ENCODE measurements at places on chromosomes 11 and 22.

- no peak for DNase-seq
These were observed 245.8 kb downstream of the ETS1 start for GRCh38 chr11:128341280-128342248.

- DNase-seq = no peak
These were observed 105.5 kb downstream of the KCNC1 start for GRCh38 chr11:17840101-17840548.

- no peak for DNase-seq
These were observed 32.5 kb downstream of the CECR2 start for GRCh38 chr22:17401728-17402127.

GRCh38 chr11:131689049-131689925 is 318.9 kb downstream of the NTM start:
- DNase-seq = no peak
